Right ventricle myocardium inferior (tissue), 1 donor: ENCODE measurements at places on chromosomes 13 and 19. TPM values are rescaled to one million over a fixed set of nuclear protein-coding genes. Genes with fewer than 3 reads are reported as not detected.
A peak's percentile ranks its signal among the peaks of the same experiment; 100 is the strongest.

JAK3 gene
- 1.9 TPM for total RNA-seq

KIR3DL1 gene
- not detected for total RNA-seq

NLRP11 gene
- total RNA-seq, result not detected

SLC1A6 gene
- not detected for total RNA-seq

IGSF23 gene
- total RNA-seq, result not detected

- DNase-seq, result no peak
These were observed 14.7 kb downstream of the SMARCA4 start for GRCh38 chr19:10975374-10976130.

DNA sequence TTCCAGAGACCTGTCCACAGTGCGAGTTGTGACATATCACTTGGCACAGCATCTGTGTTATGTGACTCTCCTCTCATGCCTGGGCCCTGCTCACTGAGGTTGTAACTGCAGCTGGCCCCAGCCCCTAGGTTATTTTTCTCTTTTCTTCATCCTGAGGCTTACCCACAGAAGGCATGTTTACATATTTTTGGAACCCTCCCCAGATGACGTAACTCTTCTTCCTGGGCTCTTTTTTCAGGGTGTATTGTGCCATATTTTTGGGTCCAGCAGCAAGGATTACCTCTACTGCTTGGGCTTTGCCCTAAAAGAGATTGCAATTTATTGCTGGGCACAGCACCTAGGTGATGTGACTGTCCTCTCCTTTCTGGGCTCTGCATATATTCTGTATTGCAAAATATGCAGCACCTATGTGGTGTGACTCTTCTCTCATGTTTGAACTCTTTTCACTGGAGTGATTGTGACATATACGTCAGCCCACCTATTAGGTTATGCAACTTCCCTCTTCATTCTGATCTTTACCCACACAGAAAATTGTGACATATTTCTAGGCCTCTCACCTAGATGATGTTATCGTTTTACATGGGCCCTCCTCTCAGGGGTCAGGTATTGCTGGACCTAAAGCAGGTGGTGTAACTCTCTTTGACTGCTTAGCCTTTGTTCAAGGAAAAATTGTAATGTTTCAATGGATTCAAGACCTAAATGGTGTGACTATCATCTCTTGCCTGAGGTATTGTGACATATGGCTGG, 64.5 kb upstream of the ZNF724 start:
- no peak for DNase-seq

DNA sequence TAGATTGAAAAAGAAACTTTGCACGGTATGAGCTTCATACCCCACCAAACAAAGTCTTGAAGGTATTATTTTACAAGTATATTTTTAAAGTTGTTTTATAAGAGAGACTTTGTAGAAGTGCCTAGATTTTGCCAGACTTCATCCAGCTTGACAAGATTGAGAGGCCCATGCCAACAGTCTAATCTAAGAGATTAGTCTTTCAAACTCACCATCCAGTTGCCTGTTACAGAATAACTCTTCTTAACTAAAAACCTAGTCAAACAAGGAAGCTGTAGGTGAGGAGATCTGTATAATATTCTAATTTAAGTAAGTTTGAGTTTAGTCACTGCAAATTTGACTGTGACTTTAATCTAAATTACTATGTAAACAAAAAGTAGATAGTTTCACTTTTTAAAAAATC, 41.9 kb upstream of the RAP2A start:
- DNase-seq, result no peak

DNA sequence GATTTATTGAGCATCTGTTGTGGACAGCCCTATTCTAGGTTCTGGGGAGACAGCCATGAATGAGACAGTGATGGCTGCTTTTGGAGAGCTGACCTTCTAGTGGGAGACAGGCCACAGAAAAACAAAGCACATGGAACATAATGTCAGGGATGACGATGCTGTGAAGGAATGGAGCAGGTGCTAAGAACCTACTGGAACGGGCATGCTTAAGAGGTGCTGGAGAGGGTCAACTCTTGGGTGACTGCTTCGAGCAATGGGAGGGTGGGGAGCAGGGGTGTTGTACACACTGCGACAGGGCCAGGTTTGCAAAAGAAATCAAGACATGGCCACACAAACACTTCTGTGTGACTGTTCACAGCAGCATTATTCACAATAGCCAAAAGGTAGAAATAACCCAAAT, 12.1 kb upstream of the CEACAM16 start:
- no peak for DNase-seq

DNA sequence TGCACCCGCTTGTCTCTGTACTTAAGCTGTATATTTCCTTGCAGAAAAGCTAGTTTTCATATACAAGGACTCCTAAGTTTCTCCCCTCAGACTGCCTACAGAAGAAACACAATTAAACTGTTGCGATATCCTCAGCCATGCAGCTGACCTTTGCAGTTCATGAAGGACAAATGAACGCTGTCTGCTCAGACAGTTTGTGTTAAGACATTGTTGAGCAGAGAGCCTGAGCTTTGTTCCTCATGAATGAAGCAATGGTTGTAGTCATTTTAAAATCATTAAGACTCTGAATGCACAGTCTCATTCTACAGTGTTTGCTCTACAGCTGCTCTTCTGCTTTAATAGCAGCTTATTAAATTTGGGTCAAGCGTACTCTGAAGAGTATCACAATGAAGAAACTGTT, 23.2 kb upstream of the MAB21L1 start:
- no peak for DNase-seq

- no peak for DNase-seq
These were observed 102.6 kb upstream of the MYCBP2 start for GRCh38 chr13:77429320-77430142.

- peak; percentile 35 for DNase-seq
These were observed 138.9 kb downstream of the ATP11A start for GRCh38 chr13:112828756-112829155.

DNA sequence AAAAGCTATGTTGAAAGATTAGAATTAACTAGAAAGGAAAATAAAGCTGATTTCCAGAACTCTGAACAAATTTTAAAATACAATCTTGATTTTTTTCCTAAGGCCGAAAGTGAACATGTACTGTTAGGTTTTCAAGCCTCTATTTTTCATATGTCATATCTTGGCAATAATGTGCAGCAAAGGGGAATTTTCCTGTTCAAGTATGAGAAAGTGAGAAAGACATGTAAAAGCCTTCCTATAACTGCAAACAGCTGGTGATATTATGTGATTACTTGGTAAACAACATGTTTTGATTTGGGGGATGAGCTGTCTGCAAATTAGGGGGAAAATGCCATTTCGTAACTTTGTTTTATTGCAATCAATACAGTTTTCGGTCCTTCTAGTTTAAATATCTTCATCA, 4.0 kb upstream of the KLF12 start:
- no peak for DNase-seq

DNA sequence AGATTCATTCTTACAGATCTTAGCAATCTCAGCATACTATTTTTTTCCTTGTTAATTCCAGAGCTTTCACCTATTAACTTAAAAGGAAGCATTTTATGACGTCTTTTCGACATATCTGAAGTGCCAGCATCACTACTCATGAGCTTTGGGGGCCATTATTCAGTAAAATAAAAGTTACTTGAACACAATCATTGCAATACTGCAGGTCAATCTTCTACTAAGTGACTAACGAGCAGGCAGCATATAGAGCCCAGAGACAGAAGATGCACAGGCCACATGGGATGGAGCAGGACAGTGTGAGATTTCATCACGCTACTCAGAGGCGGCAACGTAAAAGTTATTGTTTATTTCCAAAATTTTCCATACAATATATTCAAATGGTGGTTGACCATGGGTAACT, 382.6 kb downstream of the PCDH9 start:
- no peak for DNase-seq

GRCh38 chr19:38044267-38045111, 137.5 kb downstream of the SIPA1L3 start:
- DNase-seq, result no peak

DNA sequence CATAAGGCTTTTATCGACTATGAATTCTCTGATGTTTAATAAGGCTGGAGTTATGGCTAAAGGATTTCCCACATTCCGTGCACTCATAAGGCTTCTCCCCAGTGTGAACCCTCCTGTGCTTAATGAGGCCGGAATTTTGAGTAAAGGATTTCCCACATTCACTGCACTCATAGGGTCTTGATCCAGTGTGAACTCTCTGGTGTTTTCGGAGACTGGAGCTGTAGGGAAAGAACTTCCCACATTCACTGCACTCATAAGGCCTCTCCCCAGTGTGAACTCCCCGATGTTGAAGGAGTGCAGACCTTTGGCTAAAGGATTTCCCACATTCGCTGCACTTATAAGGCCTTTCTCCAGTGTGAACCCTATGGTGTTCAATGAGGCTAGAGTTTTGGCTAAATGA, 7.4 kb downstream of the ZNF154 start:
- DNase-seq, result no peak

- DNase-seq, result no peak
These were observed 1825.3 kb downstream of the SLITRK5 start for GRCh38 chr13:89496478-89496877.

GRCh38 chr13:28043224-28043623, 54.7 kb upstream of the URAD start:
- no peak for DNase-seq

DNA sequence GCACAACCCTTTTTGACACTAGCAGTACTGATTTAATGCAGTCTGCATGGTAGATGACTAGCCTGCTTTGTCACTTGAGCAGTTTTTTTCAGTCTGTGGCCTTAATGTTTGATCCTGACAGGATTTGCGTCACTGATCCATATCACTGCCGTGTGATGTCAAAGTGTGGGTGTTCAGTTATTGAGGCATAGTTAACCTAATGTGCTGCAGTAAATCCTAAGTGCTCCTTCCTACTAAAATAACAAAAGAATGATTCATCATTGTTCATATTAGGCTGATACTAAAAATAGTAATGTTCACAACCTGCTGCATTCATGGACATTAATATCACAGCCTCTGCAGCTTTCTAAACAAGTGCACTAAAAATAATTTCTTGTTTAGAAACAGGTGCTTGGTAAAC, 121.9 kb upstream of the MLNR start:
- DNase-seq, result no peak

GRCh38 chr19:35755550-35756376, 1.1 kb downstream of the HSPB6 start:
- peak; percentile 94 for DNase-seq

DNA sequence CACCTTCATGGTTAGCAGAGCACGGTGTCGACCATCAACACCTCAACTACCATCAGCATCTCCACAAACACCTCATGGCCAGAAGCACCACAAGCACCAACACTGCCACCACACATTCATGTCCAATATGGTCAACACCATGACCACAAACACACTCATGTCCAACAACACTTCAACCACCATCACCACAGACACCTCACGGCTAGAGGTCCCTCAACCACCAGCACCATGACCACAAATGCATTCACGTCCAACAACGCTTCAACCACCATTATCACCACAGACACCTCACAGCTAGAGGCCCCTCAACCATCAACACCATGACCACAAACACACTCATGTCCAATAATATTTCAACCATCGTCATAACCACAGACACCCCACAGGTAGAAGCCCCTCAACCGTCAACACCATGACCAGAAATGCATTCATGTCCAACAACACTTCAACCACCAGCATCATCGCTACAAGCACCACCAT, 10.2 kb downstream of the TRAPPC5 start:
- no peak for DNase-seq

DNA sequence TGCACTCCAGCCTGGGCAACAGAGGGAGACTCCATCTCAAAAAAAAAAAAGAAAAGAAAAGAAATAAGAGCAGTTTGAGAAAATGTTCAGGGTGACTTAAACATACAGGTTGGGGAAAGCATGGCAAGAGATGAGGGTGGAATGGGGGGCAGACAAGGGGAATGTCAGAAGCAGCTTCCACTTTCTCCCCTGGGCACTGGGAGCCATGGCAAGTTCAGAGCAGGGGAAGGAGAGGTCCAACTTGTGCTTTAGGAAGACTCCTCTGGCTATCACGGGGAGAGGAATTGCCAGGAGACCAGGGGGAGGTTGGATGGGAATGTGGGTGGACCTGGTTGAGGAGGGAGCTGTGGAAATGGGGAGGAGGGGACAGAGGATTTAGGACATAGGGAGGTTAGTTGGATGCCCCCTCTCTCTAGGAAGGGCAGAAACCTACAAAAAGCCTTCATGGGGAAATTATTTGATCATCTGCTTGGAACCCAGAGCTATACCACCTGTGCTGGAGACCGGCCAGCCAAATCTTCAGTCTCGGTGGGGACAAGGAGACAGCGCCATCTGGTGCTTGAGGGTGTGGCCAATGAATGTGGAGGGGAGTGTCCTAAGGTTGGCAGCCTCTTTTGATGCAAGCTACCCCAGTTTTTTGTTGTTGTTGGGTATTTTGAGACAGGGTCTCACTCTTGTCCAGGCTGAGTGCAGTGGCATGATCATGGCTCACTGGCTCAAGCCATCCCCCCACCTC, 7.3 kb upstream of the STRN4 start:
- no peak for DNase-seq

DNA sequence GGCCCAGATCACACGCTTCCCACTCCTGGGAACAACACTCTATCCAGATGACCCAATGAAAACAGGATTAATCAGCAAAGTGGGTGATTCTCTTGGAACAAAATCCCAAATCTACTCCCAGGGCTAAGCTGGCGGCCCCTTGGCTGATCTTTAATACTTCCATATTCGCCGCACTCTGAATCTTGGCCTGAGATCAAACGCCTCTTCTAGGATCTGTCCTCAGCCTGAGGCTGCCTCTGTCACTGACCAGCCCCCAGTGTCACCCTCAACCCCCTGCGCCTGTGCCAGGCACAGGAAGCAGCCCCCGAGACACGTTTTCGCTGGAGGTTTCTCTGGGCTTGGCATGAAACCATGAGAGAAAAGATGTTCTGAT, 2.4 kb upstream of the CTXN1 start:
- DNase-seq, result no peak
